Omental fat pad (tissue), 4 donors: ENCODE measurements at places on chromosomes 7 and 10.

- no peak for DNase-seq
Measured at GRCh38 chr7:124943472-124943871, 13.8 kb upstream of the POT1 start.

DNA sequence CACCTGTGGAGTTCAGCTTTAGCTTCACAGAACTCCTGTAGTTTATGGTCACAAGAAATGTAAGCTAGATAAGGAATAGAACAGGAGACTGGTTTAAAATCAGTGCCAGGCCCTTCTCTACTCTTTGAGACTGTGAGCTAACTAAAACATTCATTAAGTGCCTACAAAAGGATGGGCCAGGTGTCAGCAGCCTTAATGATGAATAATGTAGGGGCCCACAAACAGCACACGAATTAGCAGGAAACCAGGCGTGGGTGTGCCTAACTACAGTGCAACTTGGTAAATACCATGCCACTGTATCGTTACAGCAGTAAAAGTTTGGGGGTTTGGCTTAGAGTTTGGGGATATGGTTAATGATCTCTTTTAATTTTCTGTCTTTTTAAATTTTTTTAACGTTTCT is 6.1 kb upstream of the ABLIM1 start:
- DNase-seq: no peak

DNA sequence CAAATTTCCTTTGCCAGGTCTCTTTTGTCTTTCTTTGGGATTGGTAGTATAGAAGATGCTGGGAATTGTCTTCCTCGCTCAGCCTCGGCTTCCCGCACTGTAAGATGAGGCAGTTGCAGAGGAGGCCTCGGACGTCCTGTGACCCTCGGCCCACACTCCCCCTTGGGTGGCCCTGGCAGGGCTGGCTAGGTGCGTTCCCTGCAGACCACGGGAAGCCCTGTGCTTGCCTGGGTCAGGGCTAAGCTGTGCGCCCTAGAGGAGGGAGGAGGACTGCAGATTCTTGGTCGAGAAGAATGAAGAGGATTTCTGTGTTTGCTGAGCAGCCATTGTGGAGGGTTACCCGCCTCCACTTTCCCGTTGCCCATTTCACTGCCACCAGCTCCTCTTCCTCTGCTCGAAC is 42.8 kb downstream of the WIPI2 start:
- DNase-seq: no peak

- DNase-seq: no peak
Measured at GRCh38 chr10:88949912-88950837, 2.4 kb downstream of the ACTA2 start.
